ENCODE measurements at places on chromosomes 3 and 15. TPM values are rescaled to one million over a fixed set of nuclear protein-coding genes. Genes with fewer than 3 reads are reported as not detected.
A peak's percentile ranks its signal among the peaks of the same experiment; 100 is the strongest.

Gene GRIP2
- total RNA-seq: 0.57 TPM

Gene CAV3
- total RNA-seq: 21.9 TPM

Gene COLQ
- 0.18 TPM for total RNA-seq

- DNase-seq: no peak
Observed at GRCh38 chr3:168220556-168220955, 124.8 kb upstream of the GOLIM4 start.

DNA sequence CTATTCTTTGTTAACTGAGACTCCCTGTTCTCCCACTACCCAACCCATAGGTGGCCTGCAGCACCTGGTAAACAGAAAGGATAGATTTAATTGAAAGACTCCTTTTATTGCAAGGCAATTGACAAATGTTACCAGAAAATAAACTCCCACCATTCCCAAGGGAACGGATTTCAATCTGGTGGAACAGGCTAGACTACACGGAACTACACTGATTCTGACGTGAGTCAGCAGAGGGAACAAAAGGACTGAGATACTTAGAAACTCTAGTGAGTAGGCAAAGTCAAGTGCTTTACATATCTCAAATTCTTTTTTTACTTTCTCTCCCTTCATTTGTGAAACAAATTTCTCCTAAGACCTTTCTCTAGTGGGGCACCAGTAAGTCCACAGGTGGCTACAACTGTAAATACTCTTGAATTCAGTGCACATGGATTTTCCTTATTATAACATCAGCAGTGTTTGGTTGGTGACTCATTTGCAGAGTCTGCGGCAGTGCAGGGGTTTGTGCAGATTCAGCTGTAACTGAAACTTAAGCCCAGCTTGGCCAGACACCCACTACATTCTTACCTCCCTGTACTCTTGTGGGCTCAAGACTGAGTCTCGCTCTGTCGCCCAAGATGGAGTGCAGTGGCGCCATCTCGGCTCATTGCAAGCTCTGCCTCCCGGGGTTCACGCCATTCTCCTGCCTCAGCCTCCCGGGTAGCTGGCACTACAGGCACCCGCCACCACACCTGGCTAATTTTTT is 34.3 kb upstream of the PLSCR2 start:
- DNase-seq: peak; percentile 53

GRCh38 chr3:86182606-86183005 is 808.3 kb downstream of the VGLL3 start:
- no peak for DNase-seq
